Posterior cingulate gyrus (tissue), 11 donors: ENCODE measurements at places on chromosomes 1 and 21.

DNA sequence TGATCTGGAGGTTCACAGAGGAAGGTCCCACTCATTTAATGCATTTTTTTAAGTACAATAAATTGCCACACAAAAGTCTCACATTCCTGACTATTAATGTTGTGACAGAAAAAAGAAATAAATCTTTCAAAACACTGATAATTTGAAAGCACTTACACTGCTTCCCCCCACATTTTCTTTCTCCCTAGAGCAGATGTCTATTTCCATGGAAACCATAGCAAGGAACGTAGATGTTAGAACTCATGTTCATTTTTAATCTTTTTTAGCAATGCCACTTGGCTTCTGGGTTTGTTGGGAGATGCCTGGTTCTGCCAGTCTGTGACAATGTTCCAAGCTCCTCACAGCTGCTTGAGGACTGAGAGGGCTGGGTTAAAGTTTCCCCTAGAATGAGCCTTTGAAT, 1.9 kb upstream of the STMN1 start:
- no peak for DNase-seq

DNA sequence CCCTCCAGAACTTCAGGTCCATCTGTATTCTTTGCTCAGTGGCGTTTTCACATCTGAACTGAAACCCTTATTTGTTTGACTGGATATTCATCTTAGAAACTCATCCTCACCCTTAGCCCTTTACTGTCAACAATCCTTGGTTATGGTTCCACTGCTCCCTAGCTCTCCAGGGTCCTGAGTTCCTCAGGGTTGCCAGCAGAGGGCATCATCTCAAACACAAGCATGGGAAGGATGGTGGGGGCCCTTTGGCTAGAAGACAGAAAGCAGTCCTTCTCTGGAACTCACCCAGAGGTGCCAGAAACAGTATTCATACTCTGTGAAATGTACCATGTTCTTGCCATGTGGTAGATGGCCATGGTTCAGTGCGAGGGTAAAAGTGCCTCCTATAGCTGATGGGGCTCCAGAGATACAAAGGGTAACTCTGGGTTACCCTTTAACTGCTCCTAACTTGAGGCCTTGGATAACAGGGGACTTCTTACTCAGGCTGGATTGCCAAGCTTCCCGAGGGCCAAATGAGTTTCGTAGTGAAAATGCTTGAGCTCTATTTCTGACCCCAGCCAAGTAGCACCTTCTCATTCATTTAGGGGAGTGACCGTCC, 11.3 kb downstream of the NCSTN start:
- DNase-seq, result no peak

DNA sequence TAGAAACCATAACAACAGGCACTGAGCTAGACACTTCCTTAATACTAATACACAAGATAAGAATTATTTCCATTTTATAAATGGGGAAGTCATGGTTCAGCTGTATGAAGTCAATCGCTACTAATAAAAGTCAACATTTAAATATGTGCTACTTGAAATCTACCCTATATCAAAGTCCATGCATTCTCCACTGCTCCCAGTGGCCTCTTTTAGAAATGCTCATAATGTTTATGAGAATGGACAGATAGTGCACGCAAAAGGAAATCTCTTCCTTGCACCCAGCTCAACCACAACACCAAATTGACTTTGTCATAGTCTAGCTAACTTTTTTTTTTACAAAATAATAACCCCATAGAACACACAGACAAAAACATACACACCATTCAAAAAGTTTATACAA, 281.7 kb upstream of the CXADR start:
- DNase-seq, result no peak

- no peak for DNase-seq
Measured at GRCh38 chr21:29261555-29262540, 36.9 kb upstream of the BACH1 start.

GRCh38 chr1:156797212-156797871, 19.3 kb downstream of the SH2D2A start:
- peak; percentile 33 for DNase-seq

DNA sequence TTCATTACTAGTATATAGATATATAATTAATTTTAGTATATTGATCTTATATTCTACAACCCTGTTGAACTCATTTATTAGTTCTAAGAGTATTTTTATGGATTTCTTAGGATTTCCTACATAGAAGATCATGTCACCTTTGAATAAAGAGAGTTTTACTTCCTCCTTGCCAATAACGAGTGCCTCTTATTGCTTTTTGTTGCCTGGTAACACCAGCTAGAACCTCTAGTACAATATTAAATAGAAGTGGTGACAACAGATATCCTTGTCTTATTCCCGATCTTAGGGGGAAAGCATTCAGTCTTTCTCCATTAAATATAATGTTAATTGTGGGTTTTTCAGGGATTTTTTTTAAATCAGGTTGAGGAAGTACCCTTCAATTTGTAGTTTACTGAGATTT, 40.8 kb downstream of the WNT2B start:
- no peak for DNase-seq
